ENCODE measurements at places on chromosomes 16 and 17.

DNA sequence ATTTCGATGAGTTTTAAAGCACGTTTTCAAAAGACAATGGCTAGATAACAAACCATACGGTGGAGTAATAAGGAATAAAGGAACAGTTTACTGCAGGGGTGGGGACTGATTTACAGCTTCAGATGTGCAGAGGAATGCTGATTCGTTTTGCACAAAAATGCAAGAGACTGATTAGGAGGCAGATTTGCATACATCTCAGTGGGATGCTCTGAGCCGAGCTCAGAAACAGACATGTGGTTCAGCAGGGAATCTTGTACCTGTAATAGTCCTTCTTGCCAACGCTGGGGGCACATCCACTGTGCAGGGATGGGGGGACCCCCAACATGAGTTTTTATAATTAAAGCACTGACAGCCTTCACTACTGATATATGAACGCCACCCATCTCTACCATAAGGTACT lies 308.0 kb downstream of the GRIN2A start:
- DNase-seq, result no peak

DNA sequence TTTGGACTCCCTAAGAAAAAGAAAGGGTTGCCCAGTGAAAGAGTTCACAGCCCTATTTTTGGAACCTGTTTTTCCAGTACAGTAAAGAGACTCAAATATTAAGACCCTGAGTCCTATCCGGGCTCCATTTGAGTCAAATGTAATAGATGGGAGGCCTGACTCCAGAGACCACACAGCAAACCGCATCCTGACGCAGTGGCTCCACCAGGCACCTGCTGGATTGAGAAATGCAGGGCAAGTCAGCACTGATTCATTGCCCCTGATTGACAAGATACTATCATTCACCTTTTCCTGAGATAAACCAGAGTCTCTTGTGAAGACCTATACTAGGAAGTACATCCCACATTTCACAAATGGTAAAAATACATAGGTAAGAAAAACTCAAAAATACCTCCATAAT lies 715.7 kb upstream of the SOX9 start:
- no peak for DNase-seq

GRCh38 chr17:34254651-34255380 lies at the start of gene CCL2:
CCL2 (plus strand) TSS chr17:34255285; CDS start chr17:34255350, 65 bp downstream.
- no peak for DNase-seq

GRCh38 chr17:1255041-1255440 lies 15.2 kb upstream of the BHLHA9 start:
- no peak for DNase-seq

DNA sequence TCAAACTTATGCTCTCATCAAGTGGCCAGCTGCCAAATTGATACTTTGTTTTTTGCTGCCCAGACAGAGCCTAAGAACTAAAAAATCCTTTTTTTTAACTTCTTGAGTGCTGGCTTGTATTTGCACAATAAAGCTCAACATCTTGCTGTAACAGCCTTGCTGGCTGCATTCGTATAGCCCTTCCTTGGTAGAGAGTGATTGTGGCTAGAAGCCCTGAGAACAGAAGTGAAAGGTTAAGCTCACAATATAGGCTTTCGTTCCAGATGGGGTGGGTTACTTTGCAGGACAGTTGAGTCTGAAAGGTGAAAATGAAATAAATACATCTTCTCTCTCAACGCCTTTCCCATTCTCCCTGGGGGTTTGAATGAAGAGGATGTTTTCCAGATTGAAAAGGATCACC lies 278.8 kb downstream of the HS3ST3B1 start:
- no peak for DNase-seq

DNA sequence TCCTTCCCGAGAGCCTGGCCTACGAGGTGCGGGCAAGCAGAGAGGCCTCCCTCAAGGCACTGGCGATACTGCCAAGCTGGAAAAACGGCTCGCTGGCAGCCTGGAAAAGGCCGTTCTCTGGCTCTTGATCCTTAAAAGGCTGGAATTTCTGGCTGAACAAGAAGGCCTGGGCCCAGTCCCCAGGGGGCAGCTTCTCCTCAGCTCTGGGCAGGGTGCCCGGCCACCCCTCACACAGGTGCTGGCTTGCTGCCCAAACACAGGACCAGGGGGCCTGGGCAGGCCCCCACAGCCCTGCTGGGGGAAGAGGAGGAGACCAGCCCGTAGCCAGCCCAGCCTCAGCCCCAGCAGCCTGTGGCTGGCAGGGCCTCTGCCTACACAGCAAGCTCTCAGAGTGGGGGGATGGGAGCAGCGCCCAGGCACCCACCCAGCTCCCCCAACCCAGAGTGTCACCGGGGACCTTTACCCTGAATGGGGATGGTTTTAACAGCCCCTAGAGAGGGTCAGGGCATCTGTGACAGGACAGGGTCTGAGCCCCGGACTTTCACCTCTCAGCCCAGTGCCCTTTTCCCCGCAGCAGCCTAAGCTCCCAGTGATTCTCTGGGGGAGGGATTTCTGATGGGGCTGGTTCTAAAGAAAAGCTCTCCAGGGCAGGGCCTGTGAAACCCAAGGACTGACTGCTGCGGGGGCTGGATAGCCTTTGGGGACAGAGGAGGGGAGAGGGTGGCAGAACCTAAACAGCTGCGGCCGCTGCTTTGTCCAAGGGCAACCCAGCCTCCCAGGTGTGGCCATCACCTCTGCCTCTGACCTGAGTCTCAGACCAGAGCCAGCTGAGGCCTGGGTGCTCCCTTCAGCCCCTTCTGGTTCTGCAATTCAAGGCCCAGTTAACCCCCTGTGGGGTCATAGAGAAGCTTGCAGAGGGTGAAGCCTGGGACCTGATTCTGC lies 38.6 kb upstream of the TOB1 start:
- DNase-seq, result no peak

DNA sequence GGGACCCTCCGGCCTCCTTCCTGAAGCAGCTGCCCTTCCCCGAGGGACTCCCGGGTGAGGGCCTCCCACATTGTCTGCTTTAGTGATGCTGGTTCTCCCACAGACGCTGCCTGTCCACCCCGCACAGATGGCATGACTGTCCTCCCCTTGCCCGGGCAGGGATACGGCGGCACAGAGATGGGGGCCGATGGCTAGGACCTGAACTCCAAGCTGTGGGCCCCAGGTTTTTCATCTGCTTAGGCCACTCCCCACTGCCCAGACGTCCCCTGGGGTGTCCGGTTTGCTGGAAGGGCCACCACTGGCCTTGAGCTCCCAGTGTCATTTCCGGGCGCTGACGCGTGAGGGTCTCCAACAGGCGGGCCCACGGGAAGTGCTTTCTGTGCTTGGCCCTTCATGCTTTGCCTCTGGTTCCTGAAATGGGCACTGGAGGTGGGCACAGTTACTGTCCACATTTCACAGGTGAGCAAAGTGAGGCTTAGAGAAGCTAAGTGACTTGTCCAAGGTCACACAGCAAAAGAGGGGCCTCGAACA lies 87.4 kb upstream of the CBX4 start:
- no peak for DNase-seq

GRCh38 chr16:4938683-4939030 lies 1.7 kb upstream of the PPL start:
- DNase-seq, result no peak

DNA sequence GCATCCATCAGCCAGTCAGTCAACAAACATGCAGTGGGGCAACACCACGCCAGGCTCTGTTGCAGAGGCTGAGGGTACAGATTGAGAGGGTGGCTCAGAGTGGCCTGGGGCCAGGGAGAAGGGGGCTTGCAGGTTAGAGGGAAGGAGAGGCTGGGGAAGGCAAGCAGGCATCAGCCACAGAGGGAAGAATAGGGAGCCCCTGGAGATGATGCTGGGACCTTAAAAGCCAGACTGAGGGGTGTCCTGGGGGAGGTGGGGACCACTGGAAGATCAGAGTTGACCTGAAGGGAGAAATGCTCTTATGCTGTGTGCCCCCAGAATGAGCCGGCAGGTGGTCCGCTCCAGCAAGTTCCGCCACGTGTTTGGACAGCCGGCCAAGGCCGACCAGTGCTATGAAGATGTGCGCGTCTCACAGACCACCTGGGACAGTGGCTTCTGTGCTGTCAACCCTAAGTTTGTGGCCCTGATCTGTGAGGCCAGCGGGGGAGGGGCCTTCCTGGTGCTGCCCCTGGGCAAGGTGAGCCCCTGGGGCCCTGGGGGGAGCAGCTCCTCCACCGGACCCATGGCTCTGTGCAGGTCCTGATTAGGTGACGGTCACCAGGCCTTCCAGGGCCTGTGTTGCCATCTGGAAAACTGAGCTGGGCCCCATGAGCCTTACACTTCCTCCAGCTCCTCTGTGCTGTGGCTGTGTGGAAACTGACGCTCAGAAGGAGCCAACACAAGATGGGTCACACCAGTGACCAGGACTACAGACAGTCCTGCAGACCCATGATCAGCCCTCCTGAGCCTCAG lies 1.7 kb downstream of the CORO1A start:
- no peak for DNase-seq

GRCh38 chr16:27431773-27432532 lies 30.0 kb downstream of the IL21R start:
- no peak for DNase-seq

GRCh38 chr16:65521633-65522328 lies 399.9 kb upstream of the CDH11 start:
- DNase-seq, result no peak

- DNase-seq, result no peak
These were observed 59.3 kb upstream of the BRD7 start for GRCh38 chr16:50428116-50428515.

DNA sequence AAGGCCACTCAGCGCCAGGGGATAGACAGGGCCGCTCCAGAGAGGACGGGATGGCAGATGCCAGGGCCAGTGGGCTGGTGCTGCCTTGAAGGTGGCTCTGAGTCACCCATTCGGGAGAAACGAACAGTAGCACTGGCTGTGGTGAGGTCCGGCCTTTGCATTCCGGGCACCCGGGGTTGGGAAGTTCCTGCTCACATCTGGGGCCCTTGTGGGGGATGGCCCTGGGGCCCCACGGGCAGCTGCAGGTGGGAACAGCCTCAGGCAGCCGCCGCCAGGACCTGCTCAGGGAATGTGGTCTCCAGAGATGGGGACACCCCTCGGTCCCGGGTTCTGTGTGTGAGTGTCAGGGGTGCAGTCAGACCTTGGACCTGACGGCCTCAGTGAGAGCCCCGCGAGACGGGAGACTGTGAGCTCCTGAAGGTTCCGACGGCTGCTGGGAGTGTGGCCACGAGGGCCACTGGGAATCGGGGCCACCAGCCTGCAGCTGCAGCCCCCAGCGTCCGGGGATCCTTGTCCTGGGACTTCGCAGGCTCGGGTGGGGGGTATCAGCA lies 1.4 kb downstream of the CBFA2T3 start:
- DNase-seq, result no peak

GRCh38 chr16:11205065-11205699 lies 50.8 kb downstream of the SOCS1 start:
- DNase-seq, result no peak
